ENCODE measurements at places on chromosomes 4 and X.

- peak; percentile 81 for DNase-seq
- H3K27me3 ChIP-seq = no peaks in the 10 kb centered on the region
- H3K36me3 ChIP-seq = no peaks in the 10 kb centered on the region
Measured at GRCh38 chr4:40395908-40396793, 61.0 kb downstream of the CHRNA9 start.

DNA sequence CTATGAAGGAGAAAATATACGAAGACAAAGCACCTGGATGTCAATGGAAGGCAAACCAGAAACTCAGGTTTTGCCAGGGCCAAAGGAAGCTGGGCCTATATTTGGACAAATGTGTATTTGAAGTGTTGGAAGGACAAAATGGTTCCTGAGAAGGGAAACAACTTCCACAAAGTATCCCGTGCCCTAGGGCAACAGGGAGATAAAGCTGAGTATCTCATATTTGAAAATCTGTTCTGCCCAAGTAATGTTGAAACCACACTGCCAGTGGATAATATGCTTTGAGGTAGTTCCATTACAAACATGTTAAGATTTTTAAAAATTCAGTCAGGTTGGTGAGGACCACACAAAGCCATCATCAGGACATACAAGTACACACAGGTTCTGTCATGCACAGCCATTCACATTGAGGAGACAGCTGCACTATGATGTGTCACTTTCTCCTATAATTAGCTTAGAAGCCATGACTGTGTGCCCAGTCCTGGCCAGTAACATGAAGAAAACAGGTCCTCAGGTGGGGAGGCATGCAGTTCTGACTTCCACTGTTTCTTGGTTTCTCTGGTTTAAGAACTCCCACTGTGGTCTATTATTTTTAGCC is 116.4 kb downstream of the PWWP3B start:
- no peaks in the 10 kb centered on the region for H3K36me3 ChIP-seq
- H3K27ac ChIP-seq = no peak overlapping the region
- H3K4me1 ChIP-seq = no peaks in the 10 kb centered on the region

DNA sequence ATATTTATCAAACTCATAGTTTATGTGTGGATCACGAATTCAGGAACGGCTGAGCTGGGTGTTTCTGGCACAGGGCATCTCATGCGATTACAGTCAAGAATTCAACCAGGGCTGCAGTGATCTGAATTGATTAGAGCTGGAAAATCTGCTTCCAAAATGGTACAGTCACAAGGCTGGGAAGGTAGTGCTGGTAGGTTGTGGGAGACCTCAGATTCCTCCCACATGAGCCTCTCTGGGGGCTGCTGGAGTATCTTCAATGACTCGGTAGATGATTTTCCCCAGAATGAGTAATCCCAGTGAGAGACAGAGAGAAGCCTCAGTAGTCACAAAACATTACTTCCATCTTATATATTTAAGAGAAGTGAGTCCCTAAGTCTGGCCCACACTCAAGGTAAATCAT is 36.2 kb upstream of the PRDX4 start:
- no peaks in the 10 kb centered on the region for H3K4me1 ChIP-seq
- no peaks in the 10 kb centered on the region for H3K36me3 ChIP-seq
- H3K27ac ChIP-seq = no peak overlapping the region

DNA sequence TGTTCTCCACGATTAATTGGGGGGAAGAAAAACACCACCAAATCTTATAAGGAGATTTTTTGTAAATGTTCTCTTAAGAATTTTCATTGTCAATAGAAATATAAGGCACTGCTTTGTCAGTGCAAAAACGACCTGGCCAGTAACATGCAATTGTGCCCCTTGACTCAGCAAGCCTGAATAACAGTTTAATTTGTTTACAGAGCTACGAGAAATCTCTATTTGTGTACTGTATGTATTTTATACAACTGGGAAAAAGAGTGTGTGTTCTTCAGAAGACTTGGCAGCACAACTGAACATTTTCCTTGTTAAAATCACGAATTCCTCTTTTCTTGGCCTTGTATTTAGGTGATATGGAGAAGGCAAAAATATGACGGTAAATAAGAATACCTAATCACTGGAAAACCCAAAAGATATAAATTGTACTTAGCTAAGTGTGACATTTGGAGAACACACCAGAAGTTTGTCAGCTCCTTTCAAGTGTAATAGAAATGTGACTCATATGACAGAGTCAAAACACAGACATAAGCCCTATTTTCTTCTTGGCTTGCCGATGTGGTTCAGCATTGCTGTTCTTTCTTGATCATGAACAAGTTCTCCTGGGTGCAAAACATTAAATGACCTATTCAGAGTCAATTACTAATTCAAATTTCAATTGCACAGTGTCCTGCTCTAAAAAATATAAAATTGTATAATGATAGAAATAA is 945.0 kb upstream of the INTU start:
- H3K36me3 ChIP-seq = no peaks in the 10 kb centered on the region
- no peaks in the 10 kb centered on the region for H3K4me1 ChIP-seq
- no peak for DNase-seq
- H3K4me3 ChIP-seq = no peak overlapping the region
- H3K27ac ChIP-seq = no peak overlapping the region

GRCh38 chr4:3642806-3643517 is 110.7 kb upstream of the LRPAP1 start:
- no peak overlapping the region for H3K27ac ChIP-seq
- H3K4me1 ChIP-seq = no peaks in the 10 kb centered on the region
- no peak for DNase-seq
- peaks cover 29% of the 10 kb centered on the region for H3K27me3 ChIP-seq
- no peak overlapping the region for H3K4me3 ChIP-seq

- no peak for DNase-seq
- H3K4me3 ChIP-seq = no peak overlapping the region
- no peaks in the 10 kb centered on the region for H3K27me3 ChIP-seq
- H3K36me3 ChIP-seq = no peaks in the 10 kb centered on the region
- H3K27ac ChIP-seq = no peak overlapping the region
Measured at GRCh38 chr4:174375422-174375821, 91.7 kb downstream of the CEP44 start.

All from breast epithelium (tissue), 4 donors.